ENCODE measurements at places on chromosomes 5 and 9.

DNA sequence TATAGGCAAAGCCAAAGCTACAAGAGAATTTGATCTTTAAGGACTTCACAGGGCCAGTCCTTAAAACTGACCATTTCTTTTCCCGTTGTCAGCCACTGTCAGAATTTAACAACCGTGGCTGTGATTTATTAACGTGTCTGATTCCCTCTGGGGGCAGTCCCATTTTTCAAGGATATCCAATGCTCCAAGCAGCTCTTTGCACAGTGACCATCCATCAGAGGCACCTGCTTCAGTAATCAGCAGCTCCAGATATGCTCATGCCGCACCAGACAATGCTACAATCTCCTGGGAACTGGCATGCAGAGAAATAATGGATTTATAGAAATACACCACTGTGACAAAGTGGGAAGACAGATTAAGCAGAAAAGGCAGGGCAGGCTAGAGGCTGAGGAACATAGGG, 163.3 kb upstream of the PPP1R2B start:
- no peak for DNase-seq

- DNase-seq: no peak
These were observed 21.1 kb upstream of the FER start for GRCh38 chr5:108726446-108727235.

DNA sequence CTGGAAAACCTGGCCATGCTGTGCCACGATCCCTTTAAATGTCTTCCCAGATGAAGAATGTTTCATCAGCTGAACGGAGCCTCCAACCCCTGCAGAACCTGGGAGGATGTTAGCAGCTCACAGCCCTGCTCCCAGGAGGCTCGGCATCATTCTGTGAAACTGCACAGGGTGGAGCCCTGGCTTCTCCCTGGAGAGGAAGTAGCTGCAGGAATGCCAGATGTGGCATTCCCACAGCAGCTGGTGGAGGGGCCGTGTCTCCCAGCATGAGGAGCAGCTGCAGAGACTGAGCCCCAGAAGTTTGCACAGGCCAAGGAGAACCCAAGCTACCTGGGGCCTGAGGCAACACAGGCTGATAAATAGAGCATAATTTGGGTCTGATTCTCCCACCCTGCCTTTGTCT, 165.8 kb upstream of the MAP3K1 start:
- DNase-seq: peak; percentile 46

GRCh38 chr9:32631991-32632390, 3.5 kb downstream of the TAF1L start:
- no peak for DNase-seq

GRCh38 chr9:73497796-73498195, 346.1 kb downstream of the ANXA1 start:
- no peak for DNase-seq

DNA sequence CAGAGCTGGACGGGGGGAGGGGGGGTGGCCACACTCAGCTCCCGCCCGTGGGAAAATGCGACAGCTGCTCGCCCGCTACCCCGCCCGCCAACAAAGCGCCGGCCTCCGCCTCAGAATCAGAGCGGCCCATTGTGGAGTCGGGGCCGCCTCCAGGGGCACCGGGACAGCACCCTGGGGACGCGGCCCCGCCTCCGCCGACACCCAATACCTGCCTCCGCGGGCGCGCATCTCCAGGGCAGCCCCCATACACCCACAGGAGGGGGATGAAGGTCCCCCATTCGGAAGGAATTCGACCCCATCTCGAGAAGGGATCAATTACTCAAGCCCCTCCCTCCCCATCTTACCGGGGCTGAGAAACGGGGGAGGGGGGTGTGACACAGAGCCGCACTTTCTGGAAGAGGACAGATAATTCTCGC, 1.3 kb downstream of the NOTCH1 start:
- peak; percentile 74 for DNase-seq

DNA sequence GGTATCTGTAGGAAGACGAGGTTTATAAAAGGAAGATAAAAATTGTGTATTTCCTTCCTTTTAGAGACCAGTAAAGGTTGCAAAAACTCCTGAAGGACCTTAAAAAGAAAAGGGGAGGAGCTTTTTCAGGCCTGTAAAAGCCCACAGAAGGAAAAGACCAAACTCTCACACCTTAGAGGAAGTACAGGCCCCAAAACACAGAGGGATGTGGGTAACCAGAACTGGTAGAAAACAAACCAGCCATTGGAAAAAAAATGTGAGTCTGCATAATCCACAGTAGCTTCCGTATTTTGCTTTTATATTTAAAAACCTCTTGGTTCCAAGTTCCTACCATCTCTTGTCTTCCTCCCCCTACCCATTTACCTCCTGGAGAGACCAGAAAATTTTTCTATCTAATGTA, 8.5 kb downstream of the GIN1 start:
- DNase-seq: no peak

DNA sequence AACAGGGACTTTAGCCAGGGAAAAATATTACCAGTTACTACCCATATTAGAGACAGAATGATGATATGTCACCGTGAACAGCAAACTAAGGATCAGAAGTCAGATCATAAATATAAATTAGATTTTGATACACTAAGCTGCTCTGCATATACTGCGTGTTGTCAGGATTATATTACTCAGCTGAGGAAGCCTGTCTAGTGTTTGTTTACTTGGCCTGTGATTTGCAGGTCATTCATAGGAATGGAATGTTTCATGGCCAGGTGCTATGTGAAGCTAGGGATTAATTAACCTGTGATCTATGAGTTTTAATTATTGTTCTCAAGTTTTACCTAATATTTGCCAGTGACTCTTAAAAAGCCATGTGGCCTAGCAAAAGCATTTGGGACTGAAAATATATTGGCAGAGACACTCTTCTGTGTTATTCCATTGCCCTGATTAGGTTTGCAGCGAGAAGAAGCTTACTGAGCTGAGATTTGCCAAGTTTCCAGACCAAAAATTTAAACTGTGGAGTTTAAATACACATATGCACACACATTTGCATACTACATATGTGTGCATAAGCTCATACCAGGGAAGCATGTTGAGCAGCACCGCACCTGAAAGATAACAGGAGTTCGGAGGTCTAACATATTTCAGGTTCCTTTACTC, 496.3 kb upstream of the GRIA1 start:
- no peak for DNase-seq

DNA sequence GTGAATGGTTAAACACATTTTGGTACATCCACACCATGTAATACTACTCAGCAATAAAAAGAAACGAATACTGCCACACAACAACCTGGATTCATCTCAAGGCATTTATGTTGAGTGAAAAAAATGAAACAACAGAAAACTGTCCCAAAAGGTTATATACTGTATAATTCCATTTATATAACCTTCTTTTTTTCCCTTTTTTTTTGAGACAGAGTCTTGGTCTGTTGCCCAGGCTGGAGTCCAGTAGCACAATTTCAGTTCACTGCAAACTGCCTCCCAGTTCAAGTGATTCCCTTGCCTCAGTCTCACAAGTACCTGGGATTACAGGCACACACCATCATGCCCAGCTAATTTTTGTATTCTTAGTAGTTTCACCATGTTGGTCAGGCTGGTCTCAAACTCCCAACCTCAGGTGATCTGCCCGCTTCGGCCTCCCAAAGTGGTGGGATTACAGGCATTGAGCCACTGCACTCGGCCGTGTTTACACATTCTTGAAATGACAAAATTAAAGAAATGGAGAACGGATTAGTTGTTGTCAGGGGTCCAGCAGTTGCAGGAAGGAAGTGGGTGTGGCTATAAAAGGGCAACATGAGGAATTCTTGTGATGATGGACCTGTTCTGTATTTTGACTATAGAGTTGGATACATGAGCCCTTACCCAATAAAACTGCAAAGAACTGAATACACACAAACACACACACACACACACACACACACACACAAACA, 17.4 kb downstream of the PPP6C start:
- no peak for DNase-seq

DNA sequence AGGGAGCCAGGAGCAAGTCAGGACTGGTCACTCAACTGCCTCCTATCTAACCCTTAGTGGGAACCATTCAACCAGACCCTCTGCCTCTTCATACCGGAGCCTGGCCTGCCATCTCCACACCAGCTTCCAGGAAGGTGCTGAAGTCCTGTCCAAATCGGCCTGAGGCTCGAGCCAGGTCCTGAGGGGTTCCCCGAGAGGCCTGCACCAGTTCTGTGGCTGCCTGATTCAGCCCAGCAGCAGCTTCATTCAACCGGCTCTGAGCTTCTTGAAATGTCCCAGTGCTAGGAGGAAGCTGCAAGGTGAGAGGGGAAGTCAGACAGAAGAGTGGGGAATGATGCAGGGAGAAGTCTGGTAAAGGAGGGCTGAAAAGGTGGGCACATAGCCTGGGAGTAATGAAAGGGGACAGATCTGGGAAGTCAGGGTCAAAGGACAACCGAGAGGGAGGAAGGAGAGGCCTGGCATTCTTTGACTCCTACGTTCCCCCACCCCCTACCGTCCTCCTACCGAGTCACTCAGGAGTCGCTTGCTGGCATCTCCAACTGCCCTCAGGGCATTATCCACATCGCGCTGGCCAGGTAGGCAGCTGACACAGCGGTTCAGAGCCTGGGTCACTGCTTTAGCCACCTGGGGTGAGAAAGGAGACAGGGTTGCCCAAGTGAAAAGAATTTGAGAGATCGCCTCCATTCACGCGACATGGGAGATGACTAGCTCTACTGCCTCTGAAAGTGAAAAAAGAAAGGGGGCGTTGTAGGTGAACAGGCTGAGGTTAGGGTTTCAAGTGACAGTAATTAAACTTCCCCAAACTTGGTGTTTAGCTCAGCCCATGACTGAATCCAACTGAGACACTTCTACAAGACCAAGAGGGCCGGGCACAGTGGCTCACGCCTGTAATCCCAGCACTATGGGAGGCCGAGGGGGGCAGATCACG, 20.2 kb downstream of the TLN1 start:
- DNase-seq: no peak

DNA sequence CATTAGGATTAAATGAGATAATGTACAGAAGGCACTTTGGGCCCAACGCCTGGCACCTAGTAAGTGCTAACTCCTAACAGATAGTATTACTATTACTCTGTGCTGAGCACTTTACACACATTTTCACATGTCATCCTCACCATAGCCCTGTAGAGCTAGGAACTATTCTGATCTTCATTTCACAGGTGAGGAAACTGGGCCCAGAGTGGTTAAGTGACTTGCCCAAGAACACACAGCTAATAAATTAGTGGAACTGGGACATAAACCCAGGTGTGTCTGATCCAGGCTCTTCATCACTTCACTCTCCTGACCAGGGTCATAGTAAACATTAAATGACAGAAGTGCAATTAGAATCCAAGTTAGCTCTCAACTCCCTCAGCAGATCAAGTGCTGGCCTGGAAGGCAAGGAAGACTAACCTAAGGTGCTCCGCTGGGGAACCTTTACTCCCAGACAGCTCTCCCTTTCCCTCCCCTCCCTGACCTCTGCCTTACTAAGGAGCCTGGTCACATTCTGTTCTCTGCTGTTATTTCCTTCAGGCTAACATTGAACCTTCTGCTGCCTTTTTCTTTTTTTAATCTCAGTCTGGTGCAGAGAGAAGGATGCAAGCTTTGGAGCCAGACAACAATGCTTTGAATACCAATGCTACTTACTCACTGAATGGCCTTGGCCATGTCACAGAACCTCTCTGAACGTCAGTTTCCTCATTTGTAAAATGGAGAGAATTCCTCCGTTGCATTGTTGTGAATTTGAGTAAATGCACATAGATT, 4.1 kb upstream of the ADRA1B start:
- no peak for DNase-seq

DNA sequence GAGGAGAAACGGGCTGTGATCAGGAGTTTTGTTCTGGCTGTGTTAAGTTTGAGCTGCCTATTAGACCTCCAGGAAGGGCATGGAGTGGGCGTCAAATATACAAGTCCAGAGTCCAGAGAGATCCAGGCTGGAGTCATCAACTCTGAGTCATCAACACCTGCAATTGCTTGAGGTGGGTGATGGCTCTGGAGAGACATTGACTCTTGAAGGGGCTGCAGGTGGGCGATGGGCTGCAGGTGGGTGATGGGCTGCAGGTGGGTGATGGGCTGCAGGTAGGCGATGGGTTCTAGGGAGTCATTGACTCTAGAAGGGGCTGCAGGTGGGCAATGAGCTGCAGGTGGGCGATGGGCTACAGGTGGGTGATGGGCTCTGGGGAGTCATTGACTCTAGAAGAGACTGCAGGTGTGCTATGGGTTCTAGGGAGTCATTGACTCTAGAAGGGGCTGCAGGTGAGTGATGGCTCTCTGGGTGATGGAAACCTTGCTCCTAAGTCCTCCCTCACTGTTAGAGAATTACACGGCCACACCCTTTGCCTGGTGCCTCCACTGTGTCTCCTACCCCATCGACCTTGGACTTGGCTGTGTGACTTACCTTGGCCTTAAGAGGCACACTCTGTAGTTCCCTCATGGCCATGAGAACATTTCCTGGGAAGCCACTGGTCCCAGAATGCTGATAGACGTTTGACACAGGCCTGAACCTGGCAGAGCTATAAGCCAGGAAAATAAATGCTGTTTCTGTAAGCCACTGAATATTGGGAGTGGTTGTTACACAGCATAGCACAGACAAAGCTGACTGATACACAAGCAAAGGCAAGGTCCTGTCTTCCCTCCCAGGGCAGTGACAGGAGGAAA, 10.4 kb upstream of the FIBCD1 start:
- no peak for DNase-seq
